ENCODE measurements at places on chromosomes 12 and 14.

GRCh38 chr14:104145826-104146601 lies 7.6 kb downstream of the KIF26A start:
- DNase-seq: no peak

DNA sequence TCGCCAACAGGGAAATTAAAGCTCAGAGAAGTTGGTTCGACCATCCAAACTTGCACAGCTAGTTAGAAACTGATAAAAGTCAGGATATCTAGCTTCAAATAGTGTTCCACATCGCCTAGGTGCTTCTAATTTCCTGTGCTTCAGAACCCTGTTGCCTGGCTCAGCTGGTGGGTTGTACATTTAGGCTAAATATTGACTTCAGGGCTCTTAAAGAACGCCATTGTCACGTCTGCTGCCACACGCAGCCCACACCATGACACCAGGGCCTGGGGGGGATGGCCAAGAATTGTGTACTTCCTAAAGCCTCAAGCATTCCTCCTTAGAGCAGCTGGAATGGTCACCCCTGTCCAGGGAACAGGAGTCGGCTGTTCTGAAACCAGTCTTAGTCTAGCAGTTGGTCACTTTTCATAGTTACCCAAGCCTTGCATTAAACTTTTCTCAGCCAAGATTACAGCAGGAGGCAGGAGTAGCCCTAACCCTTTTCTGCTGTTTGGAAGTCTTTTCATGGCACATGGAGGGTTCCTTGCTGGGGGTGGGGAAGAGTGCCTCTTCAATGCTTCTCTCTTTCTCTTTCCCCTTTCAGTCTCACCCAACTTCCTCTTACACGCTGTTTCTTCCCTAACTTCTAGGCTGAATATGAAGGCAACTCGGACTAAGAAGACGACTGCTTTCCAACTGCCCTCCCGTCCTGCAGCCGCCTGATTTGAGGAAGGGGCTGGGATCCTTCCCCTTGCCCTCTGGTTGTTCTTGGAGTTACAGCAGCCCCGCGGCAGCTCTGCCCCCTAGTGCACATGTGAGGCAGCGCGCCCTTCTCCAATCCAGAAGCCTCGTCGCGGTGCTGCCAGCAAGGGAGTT lies 17.1 kb downstream of the FOS start:
- DNase-seq: peak; percentile 61

DNA sequence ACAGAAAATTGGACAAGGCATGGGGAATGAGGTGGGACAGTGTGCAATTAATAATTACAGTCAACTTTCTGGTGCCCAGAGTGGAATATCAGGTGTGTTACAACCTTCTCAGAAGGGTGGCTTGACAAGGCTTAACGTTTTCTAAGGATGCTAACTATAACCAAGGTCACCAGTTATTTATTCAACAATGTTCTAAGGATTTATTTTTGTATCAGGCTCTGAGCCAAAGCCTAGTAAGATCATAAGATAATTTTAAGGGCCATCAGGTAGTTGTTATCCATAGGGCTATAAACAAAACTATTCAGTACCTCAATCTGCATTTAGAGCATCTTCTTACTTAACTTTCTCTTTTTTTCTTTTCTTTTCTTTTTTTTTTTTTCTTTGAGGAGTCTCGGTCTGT lies 134.0 kb downstream of the TMTC1 start:
- no peak for DNase-seq

- no peak for DNase-seq
Measured at GRCh38 chr12:10211101-10211939, 1.4 kb upstream of the GABARAPL1 start.

DNA sequence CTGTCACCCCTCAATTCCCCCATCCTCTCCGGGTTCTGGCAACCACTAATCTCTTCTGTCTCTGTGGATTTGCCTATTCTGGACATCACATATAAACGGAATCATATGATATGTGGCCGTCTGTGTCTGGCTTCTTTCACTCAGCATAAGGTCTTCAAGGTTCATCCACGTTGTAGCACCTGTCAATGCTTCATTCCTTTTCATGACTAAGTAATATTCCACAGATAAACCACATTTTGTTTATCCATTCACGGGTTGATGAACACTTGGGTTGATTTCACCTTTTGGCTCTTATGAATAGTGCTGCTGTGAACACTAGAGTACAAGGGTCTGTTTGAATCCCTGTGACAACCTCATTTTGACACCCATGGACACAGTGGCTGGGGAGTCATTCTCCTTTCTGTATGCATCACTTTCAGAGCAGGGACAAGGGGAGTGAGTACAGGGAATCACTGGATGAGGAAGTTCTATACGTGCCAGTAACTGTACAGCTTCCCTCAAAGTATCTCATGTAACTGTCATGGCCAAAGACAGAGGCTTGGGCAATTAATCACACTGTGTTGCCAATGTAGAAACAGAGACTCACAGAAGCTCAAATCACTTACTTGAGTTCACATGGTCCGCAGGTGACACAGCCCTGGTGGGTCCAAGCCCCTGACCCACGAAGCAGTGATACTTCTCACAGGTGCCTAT lies 10.9 kb upstream of the TESC start:
- DNase-seq: no peak

- no peak for DNase-seq
Measured at GRCh38 chr14:60915781-60916180, 65.1 kb downstream of the TRMT5 start.

DNA sequence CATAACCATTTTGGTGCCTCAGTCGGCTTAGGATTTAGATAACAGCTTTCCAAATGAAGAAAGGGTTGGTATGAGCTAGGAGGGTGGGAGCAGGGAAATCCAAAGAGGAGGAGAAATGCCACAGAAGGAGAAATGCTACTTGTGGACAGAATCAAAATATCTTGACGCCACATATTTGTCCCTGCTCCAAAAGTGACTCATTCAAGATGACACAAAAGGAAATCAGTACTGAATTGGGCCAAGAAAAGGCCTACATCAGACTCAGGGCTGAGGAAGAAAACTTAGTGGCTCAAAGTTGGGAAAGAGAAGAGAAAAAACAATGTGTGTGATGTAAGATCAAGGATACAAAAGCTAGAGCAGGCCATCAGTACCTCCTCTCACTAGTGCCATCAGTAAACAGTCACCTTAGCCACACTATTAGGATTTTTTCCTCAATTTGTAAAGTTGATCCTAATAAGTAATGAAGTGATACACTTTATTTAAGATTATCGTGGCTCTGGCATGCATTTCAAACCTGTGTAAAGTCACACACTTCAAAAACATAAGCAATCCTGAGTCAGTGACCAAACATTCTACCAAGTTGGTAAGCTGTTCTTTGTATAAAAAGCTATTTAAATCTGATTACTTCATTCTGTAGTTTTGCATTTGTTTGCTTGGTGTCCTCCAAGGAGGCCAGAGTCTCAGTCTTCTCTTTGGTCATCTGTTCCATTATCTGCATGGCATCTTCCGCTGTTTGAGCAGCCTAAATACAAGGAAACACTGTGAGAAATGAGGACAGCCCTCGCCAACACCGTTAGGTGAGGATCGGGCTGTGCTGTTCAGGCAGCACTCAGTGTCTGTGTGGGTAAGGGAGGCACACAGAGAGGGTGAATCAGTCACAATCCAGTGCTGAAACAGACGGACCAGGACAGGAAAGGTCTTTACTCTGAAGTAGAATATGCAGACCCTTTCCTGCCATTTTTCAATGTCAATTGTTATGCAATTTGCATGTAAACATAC lies 52.6 kb upstream of the VPS33A start:
- DNase-seq: peak; percentile 93

DNA sequence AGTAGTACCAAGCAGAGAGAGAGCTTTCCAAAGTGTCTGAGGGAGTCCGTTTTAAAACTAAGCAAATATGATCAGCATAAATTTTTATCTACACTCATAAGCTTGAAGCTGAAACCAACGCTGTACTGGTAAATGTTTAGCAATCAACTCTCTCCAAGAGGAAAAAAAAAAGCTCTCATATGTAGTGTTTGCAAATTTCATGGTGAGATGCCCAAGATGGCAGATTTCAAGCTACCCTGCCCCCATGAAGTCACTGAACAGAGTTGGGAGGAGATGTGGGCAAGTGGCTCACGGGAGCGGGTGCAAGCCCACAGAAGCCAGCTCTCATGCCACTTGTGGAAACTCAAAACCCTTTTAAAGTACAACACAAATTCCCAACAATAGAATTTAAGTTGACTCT lies 475.8 kb downstream of the BCAT1 start:
- DNase-seq: no peak

GRCh38 chr14:101116065-101116464 lies 212.5 kb upstream of the RTL1 start:
- no peak for DNase-seq

- DNase-seq: no peak
Measured at GRCh38 chr14:68691792-68692118, 101.1 kb downstream of the ZFP36L1 start.

GRCh38 chr12:56128670-56129205 lies 671 bp downstream of the ESYT1 start:
- no peak for DNase-seq

Data from fibroblast of skin of right biceps (primary cell).